ENCODE measurements at places on chromosomes 13 and 19.

- no peak for DNase-seq
Observed at GRCh38 chr13:92573467-92574057, 653.0 kb upstream of the GPC6 start.

GRCh38 chr19:8120636-8121480 lies 28.5 kb downstream of the FBN3 start:
- no peak for DNase-seq

GRCh38 chr19:47587295-47587694 lies 14.3 kb upstream of the ZNF541 start:
- DNase-seq, result no peak

DNA sequence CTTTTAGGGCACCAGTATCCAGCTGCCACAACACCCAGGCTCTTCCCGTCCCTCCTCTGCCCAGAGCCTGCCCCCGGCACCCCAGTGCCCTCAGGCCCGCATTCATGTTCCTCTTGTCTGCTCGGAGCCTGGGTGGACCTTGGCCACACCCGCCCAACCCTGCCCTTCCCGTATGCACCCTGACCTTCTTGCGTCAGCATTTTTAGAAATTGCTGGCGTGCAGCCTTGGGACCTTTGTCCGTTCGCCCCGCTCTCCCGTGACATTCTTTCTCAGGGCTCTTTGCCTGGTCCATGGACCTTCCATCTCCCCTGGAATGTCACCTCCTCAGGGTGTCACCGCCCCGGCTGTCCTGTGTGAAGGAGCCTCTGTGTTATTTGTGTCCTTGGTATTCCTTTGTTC lies 7.6 kb downstream of the NUCB1 start:
- DNase-seq, result no peak

DNA sequence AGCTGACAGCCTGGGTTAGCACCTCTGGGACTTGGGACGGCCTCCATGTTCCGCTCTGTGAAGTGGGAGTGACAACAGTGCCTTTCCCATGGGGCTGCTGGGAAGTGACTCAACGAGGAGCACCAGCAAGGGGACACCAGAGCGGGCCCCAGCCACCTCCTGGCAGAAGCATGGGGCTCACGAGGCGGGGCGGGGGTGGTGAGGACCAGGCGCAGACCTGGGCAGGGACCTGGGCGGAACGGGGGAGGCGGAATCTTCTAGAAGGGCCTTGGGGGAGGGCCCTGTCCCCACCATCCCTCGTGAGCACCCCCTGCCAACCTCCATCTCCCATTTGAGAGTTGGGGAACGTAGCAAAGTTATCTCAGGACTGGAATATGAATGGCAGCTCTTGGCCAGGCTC lies 37.9 kb downstream of the KDM4B start:
- DNase-seq, result no peak

DNA sequence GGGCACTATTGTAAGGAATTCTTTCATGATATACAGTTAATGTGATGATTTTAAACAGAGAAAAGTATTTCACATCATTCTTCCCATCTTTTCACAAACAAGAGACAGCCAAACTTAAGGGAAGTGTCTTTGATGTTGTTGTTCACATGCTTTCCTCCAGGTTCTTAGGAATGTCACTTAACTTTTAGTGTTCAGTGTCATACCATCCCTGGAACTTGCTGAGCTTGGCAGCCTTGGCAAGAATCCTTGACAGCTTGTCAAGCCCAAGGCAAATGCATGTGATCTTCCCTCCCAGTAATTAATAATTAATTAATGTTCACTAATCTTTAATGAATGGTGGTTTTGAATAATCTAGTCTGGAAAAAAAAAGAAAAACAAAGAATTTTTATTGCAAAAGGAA lies 727.9 kb upstream of the PRR20A start:
- no peak for DNase-seq

DNA sequence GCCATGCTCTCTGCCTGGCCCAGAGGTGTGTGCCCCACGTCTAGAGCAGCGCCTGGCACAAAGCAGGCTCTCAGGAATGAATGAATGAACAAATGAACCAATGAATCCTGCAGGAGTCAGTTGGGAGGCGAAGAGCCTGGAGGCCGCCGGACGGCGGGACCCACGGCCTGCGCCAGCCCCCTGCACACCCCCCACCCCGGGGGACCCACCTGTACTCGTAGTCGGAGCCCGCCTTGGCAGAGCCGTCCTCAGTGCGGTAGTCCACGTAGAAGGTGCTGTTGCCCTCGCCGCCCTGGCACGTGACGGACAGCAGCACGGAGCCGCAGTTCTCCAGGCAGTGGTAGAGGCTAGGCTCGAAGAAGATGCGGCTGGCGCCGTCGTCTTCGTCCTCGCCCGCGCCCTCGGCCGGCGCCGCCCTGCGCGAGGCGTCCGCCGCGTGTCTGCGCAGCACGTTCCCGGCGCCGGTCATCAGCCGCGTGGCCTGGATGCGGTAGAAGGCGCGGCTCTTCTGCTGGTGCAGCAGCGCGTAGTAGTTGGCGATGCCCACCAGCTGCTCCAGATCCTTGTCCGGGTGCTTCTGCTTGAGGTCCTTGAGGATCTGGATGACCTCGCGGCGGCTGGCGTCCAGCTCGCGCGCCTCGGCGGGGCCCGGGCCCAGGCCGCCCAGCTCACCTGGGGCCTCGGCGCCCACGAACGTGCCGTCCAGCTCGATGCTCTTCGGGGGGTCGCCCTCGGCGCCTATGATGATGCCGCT lies 14.8 kb downstream of the SLC8A2 start:
- DNase-seq, result no peak

- DNase-seq, result no peak
Observed at GRCh38 chr13:36872621-36873020, 47.4 kb downstream of the SMAD9 start.

GRCh38 chr19:33778089-33778791 lies 18.4 kb upstream of the KCTD15 start:
- peak; percentile 84 for DNase-seq

- DNase-seq, result no peak
Observed at GRCh38 chr13:114046431-114046975, 72.6 kb upstream of the C13orf46 start.

DNA sequence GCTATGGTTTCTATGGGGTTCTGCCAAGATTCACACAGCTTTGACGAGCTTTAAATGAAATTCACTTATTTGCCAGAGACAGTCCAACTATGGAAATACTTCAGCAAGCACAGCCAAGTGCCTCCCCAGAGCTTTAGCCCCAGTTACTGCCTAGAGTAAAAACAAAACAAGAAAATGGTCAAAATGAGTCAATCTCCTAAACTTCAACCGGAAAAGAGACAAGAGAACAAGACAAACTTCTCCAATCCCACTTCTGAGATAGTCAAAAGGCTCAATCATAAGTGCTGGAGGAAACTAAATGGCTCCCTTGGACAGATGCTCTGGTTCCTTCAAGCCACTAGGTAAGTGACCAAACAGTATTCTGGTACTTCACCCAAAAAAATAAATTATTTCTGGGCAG lies 65.8 kb downstream of the KATNAL1 start:
- DNase-seq, result no peak

- DNase-seq, result no peak
Observed at GRCh38 chr19:8373867-8374813, 10.2 kb downstream of the ANGPTL4 start.

- DNase-seq, result no peak
Observed at GRCh38 chr13:95122063-95122462, 179.2 kb downstream of the ABCC4 start.

DNA sequence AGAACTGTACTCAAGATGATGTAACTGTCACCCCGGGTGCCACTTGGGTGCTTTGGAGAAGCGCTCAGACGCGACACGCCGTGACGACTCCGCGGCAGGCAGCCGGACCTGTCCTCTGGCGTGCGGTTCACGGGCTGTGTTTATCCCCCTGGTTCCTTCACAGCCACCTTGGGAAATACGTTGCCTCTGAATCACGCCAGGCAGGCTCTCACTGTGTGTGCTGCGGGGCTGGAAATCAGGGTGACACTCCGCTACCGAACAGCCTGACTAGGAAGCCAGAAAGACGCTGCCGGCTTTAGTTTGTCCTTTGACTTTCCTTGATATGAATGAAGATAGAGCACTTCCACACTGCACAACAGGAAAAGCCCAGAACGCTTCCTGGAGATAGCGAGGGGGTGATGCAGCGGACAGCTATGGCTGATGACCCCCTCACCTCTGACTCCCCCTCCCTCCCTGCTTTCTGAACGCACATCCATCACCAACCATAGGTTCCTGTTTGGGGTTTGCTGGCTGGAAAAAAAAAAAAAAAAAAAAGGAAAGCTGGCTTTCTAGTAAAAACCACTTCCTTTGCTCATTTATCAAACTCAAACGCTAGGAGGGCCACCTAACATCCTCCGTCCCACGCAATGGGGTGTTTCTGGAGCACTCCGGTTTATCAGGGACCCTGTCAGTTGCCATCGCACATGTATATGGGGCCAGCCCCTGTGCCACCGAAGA lies 3.7 kb upstream of the GP6 start:
- no peak for DNase-seq

DNA sequence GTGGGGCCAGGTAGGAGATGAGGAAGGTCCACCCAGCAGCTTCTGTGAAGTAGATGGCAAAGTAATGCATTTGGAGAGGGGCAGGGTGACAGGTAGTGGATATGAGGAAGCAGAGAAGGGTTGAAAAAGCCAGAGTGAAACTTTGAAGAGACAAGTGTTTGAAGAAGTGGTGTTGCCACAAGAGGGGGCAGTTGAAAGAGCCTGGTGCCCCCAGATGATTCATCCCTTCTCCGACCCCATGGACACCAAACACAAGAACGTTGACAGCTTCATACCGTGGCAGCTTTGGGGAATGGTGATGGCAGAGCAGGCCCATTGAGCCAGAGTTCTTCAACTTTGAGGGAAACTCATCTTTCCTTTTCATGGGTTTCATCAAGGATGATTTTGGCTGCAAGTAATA lies 19.9 kb downstream of the IFNL3 start:
- DNase-seq, result no peak

DNA sequence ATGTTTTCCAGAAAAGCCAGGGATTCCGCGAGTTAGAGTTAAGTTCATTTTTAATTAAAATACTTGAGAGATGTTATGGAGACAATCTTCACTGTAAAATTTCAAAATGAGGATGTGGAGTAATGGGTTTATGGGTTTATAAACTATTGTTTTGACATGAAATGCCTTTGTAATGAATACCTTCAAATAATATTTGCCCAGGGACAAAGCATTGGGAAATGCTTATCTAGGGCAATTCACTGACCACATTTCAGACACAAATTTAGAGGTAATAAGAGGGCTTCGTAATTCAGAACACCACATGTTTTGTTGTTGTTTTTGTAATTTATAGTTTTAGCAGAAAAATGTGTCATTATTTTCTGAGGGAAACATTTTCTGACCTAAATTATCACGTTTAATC lies 241.1 kb upstream of the ATXN8OS start:
- DNase-seq, result no peak

DNA sequence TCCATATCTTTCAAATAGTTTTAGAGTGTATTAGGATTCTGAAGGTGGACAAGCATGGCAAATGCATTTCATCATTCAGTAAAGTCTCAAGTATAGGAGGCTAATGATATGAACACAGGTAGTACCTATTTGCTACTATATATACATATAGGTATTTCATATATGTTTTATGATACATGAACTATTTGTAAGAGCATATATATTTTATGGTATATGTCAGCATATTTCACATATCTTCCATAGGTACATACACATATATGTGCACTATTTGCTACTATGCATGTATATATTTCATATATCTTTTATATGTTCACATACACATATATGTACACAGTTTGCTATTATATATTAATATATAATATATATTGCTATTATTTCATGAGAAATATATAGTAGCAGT lies 1291.7 kb upstream of the MIR17HG start:
- DNase-seq, result no peak

- DNase-seq, result no peak
Observed at GRCh38 chr19:45645631-45646344, 6.6 kb upstream of the EML2 start.

DNA sequence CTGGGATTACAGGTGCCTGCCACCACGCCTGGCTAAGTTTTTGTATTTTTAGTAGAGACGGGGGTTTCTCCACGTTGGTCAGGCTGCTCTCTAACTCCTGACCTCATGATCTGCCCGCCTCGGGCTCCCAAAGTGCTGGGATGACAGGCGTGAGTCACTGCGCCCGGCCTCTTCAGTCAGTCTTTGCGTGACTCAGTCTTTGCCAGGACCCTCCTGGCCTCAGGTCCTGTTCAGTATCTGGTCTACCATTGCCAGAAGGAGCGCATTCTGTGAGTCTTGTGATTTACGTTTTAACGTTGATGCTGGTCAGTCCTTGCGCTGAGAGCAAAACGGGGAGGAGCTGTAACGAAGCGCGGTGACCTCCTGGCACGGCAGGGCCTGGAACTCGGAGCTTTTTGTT lies 7.6 kb upstream of the HMG20B start:
- no peak for DNase-seq

- DNase-seq, result no peak
Observed at GRCh38 chr13:39311619-39312018, 273.4 kb downstream of the NHLRC3 start.

DNA sequence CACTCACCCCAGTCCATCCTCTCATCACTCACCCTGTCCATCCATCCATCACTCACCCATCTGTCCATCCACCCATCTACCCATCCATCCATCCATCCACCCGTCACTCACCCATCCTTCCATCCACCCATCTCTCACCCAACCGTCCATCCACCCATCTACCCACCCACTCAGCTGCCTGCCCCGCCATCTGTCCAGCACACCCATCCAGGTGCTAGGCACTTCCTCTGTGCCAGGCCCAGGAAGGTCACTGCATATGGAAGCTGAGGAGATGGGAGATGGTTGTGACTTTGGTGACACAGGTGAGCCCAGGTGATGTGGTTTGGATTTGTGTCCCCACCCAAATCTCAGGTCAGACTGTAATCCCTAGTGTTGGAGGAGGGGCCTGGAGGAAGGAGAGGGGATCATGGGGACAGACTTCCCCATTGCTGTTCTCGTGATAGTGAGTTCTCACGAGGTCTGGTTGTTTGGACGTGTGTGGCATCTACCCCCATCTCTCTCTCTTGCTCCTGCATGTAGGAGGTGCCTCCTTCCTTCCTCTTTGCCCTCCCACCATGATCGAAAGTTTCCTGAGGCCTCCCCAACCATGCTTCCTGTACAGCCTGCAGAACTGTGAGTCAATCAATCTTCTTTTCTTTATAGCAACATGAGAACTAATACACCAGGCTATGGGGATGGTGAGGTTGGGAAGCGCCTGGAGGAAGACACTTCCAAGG lies 15.9 kb upstream of the C13orf46 start:
- DNase-seq, result no peak

DNA sequence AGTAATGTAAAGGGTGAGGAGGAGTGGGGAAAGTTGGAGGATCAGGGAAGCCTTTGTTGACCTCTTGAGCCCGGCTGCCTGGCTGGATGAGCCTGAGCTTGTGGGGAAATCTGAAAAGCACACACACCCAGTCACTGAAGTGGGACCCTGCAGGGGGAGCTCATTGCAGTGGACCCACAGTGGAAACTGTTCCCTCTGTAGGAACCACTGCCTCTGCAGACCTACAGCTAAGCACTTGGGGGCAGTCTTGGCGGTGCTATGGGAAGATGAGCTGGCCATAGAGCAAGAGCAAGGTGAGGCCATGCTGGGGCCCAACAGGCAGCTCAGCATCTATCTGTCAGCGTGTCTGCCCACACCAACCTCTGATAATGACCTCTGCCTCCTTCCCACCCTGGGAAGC lies 294.8 kb downstream of the TSHZ3 start:
- no peak for DNase-seq

GRCh38 chr13:80166352-80166751 lies 174.6 kb downstream of the SPRY2 start:
- no peak for DNase-seq
